ENCODE measurements at places on chromosomes 13 and 19.

DNA sequence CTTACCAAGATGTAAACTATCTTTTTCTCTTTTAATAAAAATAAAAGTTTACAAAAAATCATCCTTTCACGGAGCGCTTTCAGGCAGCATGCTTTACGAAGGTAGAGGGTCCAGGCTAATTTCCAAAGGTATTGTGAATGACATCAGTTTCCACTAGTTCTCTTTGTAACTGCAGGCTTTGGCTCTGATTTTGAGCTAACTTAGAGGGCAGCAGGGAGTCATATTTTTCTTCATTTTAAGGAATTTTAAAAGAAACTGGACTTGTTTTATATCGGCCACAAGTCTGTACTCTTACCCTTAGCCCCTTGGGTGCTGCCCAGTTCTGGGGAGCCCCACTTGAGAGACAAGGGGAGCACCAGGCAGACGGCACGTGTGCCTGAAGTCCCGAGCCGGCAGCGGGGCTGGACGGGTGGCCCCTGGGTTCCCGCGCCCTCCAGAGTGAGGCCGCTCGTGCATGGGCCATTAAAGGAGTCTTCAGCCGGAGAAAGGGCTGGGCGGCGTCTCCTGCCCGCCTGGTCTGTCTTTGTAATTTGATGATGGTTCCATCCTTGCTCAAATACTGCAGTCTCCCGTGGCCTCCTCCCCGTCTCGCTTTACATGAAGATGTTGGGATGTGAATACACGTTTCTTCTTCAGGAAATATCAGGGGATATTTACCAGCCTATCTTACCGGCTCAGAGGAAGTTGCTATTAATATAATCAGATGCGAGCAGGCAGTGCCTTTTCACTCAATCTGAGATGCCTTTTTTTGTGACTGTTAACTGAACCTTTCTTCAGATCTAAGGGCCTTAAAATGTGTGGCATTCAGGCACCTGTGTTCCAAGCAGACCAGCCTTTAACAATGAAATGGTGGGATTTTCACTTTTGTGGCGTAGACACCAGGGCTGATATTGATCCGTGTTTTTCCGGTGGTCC is 67.4 kb downstream of the GGACT start:
- no peak for DNase-seq

DNA sequence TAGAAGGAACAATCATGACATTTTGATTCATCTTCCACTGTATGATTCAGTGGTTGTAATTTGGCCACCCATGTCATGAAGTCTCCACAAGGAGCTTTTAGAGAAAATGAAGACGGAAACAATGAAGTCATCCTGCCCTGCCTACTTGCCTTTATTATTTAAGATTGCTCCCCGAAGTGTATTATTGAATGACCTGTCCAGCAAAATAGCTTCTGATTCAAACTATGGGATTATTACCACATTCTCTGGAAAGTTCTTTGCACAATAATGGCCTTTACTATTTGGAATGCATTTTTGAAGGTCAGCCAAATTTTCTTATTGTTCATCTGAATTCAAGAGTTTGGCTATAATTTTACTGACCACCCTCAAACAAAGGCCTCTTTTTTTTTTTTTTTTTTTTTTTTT is 77.8 kb upstream of the RFC3 start:
- no peak for DNase-seq

DNA sequence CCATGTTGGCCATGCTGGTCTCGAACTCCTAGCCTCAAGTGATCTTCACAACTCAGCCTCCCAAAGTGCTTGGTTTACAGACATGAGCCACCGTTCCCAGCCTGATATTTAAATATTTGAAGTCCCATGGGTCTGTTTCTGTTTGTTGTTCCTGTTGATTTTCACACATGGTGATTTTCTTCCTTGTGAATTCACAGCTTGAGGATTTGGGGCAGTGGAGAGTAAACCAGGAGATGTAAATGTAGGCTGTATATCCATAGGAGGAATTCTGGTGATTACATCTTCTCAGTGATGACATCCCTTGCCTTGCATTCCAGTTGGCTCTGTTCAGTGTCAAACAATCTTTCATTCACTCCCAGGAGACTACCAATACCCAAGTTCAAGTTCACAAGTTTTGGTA is 471.9 kb downstream of the KCTD12 start:
- no peak for DNase-seq

GRCh38 chr13:79642596-79642995 is 161.6 kb downstream of the NDFIP2 start:
- no peak for DNase-seq

- DNase-seq = no peak
Observed at GRCh38 chr19:55091955-55092354, 16.3 kb downstream of the EPS8L1 start.

DNA sequence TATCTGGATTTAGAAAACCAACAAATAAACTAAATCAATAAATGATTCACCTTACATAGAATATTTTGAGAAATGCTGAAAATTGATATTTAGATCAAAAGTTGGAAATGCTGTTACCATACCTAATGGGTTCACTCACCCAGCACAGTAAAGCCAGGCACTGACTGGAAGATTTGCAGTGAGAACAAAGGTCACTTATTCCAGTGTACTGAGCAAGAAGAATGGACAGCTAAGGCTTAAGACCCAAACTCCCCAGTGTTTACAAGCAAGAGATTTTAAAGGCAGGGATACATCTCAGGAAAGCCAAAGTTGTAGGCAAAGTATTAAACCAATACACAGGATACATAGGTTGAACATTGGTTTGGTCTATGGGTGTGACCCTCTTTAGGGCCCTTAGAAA is 523.9 kb upstream of the PCDH9 start:
- DNase-seq = no peak
